ENCODE measurements at places on chromosomes 12 and 14.

DNA sequence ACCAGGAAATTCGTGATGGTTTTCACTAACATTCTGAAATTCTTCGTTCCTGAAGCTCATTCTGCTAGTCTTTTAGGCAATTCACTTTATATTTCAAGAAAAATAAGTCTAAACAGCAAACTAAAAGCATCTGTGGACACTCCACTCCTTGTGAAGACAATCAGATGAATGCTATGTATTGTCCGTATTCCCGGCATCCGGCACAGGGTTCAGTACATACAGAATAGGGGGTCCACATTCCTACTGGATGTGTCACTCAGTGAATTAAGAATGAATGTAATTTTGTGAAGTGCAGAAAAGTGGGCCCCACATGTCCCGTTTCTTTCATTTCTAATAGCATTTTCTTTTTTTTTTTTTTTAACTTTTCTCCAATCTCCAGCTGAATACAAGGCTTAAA, 241.3 kb downstream of the GRIN2B start:
- no peak for DNase-seq

DNA sequence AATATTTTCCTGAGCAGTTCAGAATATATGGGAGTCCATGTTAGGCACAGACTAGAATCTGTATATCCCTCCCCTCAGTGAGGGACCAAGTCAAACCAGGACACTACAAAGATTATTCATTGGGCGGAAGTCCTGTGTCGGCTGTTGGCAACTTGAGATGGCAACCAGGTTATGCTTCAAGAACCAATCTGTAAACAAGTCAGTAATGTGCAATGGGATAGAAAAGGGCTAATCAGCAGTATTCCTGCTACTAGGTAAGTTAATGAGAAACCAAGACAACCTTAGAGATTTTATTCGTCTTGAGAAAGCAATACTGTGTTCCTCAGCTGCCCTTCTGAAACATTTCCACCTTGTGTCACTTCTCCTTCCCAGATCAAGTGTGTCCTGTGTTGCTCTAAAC, 26.4 kb downstream of the ARG2 start:
- no peak for DNase-seq

- DNase-seq, result no peak
Observed at GRCh38 chr14:58353516-58354299, 42.0 kb upstream of the TOMM20L start.

- DNase-seq, result no peak
Observed at GRCh38 chr12:50241178-50241577, 42.1 kb downstream of the LIMA1 start.

DNA sequence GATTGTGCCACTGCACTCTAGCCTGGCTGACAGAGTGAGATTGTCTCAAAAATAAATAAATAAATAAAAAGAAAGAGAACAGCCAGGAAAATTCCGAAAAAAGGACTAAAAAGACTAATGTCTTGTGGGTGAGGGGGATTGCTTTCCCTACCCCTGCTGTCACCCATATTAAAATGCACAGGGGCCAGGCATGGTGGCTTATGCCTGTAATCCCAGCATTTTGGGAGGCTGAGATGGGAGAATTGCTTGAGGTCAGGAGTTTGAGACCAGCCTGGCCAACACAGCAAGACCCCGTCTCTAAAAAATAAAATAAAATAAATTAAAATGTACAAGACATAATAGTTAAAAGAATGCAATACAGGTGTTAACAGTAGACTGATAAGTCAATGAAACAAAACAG, 6.1 kb downstream of the DHRS1 start:
- DNase-seq, result no peak

GRCh38 chr14:32449648-32450047, 120.5 kb downstream of the AKAP6 start:
- DNase-seq, result no peak

DNA sequence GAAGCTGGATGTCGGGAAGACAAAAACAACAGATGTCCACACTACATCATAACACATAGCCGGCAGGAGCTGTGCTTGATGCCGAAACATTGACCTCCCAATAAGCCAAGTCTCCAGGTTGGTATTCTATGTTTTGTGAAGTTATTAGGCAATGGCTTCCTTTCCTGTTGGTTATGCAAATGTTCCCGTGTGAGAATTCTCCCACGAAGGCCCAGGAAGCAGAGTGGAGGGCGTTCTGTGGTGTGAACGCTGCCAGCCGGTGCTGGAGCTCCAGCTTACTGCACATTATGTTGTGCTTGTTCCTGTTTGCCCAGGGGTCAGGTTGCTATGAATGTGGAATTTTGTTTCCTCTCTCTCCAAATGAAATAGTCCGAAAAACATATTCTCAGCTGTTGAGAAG, 156.4 kb upstream of the HMGA2 start:
- no peak for DNase-seq

DNA sequence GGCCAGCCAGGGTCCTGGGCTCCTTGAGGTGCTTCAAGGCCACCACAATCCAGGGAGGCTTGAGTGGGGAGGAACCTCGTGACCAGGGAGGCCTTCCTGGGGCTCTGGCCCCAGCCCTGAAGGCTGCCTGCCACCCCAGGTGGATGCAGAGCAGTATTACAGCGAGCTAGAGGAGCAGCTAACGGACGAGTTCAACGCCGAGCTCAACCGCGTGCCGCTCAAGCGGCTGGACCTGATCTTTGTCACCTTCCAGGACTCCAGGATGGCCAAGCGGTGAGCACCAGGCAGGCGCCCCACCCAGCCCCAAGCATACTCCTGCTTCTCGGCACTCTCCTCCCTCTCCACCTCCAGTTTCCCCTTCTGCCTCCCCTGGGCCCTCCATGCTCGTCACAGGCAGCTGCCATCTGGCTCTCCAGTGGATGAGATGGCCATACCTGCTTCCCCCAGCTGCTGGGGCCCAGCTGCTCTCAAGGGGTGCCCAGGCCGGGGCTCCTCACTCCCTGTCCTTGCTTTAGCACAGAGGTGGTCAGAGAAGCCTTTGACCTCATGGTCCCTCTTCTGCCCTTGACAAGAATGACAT, 30.6 kb downstream of the NGB start:
- DNase-seq, result no peak

GRCh38 chr14:69716478-69717187, 50.3 kb upstream of the SRSF5 start:
- no peak for DNase-seq

- DNase-seq, result no peak
Observed at GRCh38 chr12:117334855-117335587, 26.4 kb downstream of the NOS1 start.

- DNase-seq, result no peak
Observed at GRCh38 chr12:124561231-124561630, 6.2 kb downstream of the NCOR2 start.

- no peak for DNase-seq
Observed at GRCh38 chr12:50676756-50677155, 87.1 kb upstream of the ATF1 start.

DNA sequence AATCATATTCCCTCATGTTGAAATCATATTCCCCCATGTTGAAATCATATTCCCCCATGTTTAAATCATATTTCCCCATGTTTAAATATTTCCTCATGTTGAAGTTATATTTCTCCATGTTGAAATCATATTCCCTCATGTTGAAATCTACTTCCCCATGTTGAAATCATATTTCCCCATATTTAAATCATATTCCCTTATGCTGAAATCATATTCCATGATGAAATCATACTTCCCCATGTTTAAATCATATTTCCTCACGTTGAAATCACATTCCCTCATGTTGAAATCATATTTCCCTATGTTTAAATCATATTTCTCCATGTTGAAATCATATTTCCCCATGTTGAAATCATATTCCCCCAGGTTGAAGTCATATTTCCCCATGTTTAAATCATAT, 34.6 kb upstream of the ADGRD1 start:
- DNase-seq, result no peak

GRCh38 chr14:69692594-69692993, 74.3 kb upstream of the SRSF5 start:
- no peak for DNase-seq

DNA sequence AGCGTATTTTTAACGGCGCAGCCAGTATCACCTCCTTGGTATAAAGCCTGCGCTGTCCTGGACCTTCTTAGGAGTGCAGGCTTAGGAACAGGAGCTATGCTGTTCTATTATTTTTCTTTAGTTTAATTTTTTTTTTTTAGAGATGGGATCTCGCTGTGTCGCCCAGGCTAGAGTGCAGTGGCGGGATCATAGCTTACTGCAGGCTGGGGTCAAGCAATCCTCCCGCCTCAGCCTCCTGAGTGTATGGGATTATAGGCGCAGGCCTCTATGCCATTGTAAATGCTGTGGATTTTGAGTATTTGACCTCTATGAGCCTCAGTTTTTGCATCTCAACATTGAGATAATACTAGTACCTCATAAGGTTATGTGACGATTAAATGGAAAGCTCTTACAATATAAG, 4.1 kb downstream of the OR10AD1 start:
- DNase-seq, result no peak

- no peak for DNase-seq
Observed at GRCh38 chr12:59486827-59487226, 109.0 kb upstream of the SLC16A7 start.

GRCh38 chr12:49871263-49871561, 28.3 kb upstream of the BCDIN3D start:
- DNase-seq, result no peak

DNA sequence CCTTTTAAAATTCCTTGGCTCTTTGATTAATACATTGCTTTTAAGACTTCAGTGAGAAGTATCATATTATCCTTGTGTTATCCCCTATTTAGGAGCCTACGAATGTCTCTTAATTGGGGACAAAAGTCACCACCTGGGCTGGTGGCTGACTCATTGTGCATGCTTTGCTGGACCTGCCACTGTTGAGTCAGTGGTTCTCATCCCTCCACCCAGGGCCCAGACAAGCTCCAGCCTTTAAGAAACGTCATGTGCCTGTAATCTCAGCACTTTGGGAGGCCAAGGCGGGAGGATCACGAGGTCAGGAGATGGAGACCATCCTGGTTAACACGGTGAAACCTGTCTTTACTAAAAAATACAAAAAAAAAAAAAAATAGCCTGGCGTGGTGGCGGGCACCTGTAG, 57.9 kb downstream of the OTX2 start:
- DNase-seq, result no peak

DNA sequence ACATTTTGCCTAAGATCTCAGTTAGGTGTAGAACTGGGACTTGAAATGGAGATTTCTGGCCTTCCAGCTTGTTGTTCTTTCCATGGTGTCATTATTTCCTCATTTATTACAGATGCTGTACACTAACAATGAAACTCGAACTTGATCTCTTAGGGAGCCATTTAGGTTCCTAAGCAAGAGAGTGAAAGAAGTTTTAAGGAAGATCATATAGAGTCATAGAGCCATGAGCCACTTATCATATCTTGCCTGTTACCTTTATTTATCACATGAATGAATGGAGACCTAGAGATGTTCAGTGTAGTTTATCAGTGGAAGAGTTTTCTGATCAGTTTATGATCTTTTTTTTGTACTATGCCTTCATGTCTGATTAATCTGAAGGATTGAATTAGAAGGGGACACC, 9.9 kb downstream of the HELB start:
- DNase-seq, result no peak

- peak; percentile 2 for DNase-seq
Observed at GRCh38 chr14:71324767-71325272, 417.6 kb downstream of the PCNX1 start.

DNA sequence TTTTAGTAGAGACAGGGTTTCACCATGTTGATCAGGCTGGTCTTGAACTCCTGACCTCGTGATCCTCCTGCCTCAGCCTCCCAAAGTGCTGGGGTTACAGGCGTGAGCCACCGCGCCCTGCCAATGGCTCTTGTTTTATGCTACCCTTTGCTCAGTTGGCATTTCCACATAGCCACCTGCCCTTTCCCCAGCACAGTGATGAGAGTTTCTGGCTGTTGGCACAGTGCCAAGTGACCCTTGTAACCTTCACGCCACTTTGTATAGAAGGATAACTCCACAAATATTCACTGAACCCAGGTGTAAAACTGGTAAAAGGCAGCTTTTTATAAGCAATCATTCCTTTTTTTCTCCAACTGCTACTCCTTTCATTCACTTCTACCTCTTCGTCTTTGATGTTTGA, 18.5 kb upstream of the CCDC175 start:
- DNase-seq, result no peak

GRCh38 chr12:6229224-6230218, 29.3 kb downstream of the CD9 start:
- no peak for DNase-seq

- DNase-seq, result no peak
Observed at GRCh38 chr12:86799616-86800015, 543.4 kb upstream of the MGAT4C start.

DNA sequence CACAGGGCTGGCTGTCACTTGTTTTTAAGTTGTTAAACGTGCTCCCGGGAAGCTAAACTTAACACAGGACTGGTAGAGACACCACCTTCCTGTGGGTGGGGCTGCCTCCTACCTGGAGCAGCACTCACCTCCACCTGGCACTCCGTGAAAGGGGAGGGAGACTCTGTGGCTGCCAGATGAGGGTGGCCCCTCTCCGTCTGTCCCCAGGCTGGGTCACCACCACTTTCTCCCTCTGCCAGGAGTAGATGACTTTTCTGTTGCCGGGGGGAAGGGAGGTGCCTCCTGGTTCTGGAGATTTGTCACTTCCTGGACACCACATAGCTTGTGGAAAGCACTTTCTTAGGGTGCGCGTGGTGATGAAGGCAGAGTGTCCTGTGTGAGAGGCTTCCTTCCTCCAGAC, 81.3 kb downstream of the WDR20 start:
- DNase-seq, result no peak

DNA sequence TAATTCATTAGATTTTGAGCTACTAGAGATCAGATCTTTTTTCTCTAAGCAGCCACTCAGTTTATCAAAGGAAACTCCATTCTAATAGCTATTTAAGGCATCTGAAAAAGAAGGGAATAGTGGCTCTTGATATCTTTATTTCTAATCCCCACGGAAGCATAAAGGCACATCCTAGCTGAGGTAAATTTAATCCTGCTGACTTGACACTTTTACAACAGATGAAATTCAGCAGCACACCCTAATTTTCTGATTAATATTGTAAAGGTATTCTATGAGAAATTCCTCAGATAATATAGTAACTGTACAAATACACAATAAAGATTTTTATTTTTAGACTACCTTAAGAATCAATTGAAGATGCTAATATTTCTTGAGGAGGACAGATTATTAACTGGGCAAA, 916.4 kb downstream of the TMTC2 start:
- DNase-seq, result no peak

DNA sequence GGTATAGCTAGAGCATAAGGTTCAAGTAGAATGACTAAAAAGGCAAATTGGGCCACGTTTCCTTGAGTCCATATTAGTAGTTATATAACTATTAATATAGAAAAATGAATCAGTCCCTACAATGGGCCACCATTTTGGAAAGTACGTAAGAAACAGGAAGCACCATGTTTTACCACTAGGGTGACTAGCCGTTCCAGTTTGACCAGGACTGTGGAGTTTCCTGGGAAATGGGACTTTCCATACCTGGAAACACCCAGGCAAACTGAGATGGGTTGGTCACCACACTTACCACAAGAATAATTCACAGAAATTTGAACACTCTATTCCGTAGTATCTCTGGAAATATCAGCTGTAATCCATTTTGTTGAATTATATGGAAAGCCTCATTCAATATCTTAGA, 2.1 kb upstream of the MAGOHB start:
- no peak for DNase-seq
